ENCODE measurements at places on chromosomes 5 and 9.

- no peak for DNase-seq
Measured at GRCh38 chr9:112842555-112842954, 48.1 kb downstream of the SLC46A2 start.

GRCh38 chr9:37215830-37216229 is 95.5 kb downstream of the ZCCHC7 start:
- DNase-seq = no peak

DNA sequence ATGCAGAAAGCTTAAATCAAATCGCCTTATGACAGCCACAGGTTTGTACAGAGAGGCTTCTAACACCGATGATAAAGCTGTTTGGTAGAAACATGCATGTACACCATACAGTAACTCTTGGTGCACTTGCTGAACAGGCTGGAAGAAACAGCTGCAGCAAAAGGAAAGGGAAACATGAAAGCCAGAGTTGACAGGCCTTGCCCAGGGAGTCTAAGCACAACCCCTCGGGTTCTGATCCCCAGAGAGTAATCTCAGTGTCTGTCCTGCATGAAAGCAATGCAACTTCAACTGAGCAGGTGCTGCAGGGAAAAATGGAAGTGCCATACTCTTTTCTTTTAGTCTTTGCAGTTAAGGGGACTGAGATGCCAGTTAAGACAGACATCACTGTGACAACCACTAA is 419.9 kb downstream of the BNC2 start:
- no peak for DNase-seq

DNA sequence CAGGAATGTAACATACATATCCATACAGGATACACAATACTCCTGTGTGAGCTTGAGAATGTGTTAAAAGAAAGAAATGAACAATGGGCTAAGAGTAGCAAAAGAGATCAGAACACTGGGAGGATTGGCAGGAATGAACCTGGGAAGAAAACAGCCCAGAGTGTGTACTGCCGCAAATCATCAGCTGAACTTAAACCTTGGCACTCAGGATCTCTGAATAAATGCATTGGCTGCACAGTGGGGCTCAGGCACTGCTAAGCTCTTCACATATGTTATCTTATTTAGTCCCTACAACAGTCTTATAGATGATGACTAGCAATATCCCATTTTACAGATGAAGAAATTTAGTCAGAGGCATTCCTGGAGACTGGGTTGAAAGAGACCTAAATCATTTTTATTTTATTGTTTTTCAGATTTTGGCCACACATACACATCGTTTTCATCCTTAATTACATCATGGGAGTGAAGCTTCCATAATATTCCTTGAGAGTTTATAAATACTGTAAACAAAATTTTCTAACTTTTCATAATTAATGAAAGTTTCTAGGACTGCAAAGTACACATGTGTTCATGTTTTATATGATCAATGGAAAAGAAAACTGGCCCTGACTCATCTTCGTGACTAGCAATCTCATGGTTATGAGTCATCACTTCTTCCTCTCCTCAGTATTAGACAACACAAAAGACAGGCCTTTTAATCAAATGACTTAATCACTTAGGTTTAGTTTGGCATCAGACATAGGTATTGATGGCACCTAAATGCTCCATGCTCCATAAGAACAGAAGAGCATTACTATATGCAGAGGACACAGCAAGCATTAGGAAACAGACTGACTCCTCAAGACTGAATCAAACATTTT is 59.2 kb downstream of the CDH18 start:
- DNase-seq = no peak

DNA sequence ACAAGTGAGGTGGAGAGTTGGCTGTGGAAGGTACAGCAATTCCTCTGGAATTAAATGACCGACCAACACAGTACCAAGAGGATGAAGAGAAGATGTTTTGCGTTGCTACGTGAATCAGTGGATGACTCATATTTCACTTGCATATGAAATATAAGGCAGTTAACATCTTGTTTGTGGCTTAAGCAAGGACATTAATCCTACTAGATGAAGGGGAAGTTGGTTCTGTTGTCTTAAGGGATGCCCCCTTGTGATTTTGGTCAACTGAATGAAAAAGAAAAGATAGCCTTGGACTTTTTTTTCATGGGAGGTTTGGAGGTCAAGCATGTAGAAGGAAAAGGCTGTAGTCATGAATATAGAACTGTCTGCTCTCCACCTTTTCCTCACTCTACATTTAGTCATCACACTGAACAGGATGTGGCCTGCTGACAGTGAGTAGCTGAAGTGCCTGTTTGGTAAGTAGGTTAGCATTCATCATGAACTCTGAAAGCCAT is 33.9 kb downstream of the VLDLR start:
- peak; percentile 56 for DNase-seq

GRCh38 chr9:106025453-106025852 is 331.1 kb downstream of the TMEM38B start:
- no peak for DNase-seq

GRCh38 chr5:60207040-60207439 is 313.5 kb upstream of the PDE4D start:
- DNase-seq = no peak

- DNase-seq = no peak
Measured at GRCh38 chr5:149869411-149869821, 75.2 kb downstream of the PDE6A start.

- DNase-seq = no peak
Measured at GRCh38 chr5:125262782-125263181, 516.3 kb upstream of the ZNF608 start.

DNA sequence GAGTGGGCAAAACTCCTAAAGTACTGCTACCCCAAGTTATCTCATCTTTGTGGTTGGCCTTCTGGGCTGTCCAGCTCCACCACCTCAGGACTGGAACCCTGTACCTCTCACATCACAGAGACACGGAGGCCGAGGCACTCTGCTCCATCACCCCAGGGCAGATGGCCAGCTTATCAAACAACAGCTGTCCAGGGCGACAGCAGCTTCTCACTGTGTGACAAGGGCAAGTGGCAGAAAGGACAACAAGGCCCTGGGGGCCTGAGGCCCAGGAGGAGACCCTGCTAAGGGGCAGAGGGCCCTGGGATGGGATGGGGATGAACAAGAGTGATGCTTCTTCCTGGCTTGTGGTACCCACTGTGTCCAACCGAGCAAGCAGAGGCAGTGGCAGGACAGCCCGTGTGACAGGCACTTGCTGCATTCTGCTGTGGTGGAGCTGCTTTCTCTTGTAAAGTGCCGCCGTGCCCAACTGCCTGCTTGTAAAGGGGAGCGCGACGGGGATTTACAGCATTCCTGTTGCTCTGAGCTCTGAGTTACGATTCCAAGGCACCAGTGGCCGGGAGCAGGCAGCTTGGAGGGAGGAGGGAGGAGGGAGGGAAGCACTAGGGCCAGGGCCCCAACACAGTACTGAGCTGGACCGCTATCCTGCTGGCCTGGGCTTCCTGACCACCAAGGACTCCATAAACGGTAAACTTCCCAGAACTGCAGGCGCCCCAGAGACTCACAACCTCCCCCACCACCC is 71.2 kb downstream of the SHB start:
- no peak for DNase-seq

DNA sequence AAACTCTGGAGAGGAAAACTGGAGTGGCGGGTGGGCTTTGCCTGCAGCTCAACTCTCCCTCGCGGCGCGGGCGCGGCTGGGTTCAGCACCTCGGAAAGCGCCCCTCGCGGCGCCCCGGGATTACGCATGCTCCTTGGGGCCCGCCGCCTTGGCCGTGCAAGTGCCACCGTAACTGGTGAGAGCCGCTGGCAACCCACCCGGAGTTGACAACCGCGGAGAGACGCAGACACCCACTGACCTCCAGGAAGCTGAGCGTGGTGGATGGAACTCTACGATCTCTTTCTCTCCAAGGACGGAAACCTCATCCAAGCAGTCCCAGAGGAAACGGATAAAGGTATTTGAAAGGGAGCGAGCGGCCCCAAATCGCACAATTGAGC is 194 bp upstream of the RXFP3 start:
- peak; percentile 81 for DNase-seq

DNA sequence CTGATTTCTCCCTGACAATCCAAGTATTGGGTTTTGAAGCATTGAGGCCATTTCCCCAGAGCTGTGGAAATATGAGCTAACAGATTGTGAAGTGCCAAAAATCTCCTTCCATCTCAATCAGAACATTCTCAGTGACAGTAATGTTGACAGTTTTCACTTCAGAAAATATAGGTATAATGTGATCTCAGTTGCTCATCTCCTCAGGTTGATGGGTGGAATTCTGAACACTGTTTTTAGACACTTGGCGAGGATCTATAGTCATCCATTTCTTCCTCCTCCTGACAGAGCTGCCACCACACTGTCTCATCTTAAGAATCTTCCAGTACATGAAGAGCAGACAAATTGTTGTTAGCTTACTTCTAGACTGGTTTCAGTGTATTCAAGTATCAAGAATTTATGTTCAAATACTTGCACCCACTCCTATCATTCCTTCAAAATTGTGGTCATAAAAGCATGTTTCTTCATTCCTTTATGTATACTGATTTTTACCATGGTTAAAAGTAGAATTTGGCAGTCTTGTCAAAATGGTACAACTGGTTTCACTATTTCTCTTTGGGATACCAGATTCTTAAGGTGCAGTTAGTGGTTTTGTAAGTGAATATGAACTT is 199.7 kb upstream of the TLE4 start:
- DNase-seq = no peak

GRCh38 chr5:137605411-137605810 is 106.3 kb upstream of the SPOCK1 start:
- DNase-seq = peak; percentile 27

DNA sequence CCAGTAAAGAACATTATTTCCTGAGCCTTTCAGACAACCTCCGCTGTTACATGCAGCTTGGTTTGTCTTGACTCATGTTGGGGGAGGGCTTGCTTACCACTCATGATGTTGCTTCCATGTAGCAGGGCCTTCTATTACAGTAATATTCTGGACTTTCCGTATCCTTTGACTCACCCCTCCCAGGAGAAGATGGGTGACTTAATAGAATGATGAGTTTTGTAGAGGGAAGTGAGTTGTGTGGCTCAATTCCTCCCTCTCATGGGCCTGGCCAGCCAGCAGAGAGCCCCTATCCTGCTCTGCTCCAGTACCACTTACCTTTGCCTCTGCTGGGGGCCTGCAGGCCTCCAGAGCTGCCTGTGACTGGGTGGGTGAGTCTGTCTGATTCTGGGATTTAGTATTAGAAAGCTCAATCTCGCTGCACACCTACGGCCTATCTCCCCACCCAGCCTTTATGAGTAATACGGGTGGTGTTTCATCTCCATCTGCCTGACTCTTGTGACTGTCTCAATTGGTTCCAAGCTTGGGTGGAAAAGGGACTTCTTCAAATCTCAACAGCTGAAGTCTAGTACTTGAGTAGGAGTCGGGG is 52.6 kb upstream of the KLF9 start:
- peak; percentile 53 for DNase-seq

DNA sequence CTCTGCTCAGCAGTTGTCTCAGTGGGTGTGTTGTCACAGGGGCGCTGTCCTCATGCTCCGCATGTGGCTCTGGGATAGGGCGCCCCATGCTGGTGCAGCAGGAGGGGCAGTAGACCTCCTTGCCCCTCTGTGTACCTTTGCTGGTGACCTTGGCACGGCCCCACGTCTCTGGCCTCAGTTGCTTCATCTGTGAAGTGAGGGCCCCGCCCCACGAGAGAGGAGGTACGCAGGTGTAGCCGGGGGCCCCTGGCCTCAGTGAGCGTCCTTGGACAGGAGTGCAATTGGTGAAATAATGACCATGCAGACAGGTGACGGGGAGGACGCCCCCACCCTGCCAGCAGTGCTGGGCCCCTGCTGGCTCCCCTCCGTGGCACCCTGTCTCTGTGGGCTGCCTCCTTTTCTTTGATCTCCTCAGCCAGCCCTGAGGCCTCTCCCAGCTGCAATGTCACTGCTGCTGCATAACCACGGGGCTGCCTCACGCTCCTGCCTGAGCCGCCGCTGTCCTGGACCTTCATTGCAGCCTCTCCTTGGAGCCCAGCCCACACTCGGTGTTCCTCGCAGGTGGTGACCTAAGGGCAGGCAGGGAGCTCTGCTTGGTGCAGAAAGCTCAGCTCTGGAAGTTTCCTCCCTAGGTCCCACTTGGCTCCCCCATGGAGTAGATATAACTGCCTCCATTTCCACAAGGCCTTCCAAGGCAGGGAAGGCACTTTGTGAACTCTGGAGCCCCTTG is 57.3 kb downstream of the PHF2 start:
- no peak for DNase-seq

DNA sequence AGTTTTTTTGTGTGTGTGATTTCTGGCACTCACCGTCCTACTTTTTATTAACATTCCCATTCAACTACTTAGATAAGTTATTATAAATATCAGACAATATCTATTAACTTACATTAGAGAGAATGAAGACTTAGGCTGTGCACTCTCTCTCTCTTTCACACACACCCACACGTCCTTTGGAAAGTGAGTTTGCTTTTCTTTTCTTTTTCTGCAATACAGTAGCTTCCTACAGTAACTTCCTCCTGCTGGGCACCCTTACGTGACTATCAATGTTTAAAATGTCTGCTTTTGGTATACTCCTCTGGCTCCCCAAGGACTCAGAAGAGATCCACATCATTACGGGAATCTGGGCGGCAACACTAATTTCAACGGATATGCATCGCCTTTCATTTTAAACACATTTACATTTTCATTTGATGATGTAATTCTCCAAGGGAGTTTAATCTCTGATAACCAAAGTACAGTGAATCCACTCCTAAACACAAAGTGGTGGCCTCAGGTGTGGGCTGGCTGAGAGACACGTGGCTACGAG is 179.5 kb downstream of the MAPKAP1 start:
- no peak for DNase-seq

DNA sequence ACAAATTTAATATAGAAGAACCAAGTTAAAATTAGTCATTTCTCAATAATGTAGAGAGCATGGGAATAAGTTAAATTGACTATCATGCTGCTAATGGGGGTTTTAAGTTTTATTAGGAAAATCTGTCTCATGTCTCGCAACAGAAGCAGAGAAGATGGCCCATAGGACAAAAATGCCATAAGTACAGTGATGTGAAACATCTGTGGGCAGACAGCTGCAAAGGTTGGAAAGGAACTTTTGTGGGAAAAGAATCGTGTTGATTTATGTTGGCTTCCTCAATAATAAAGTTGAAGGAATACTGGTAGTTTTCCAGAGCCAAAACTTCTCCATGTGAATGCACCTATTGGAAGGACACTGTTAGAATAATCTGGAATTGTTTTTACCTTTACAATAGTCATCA is 44.8 kb downstream of the VCAN start:
- DNase-seq = no peak

GRCh38 chr5:170809551-170809950 is 26.0 kb downstream of the GABRP start:
- DNase-seq = peak; percentile 33

DNA sequence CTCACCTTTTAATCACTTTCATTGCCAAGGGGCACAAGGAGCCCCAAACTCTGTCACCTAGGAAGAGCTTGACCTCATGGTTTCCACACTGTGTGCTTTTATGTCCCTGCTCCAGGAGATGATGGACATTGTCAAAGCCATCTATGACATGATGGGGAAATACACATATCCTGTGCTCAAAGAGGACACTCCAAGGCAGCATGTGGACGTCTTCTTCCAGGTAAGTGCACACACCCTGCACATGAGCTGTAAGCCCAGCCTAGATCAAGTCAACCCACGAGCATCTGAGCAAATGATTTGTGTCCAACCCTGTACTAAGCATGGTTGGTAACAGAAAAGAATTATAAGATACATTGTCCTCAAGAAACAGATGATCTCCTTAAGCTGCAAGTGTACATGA is 50.8 kb upstream of the GABRP start:
- DNase-seq = no peak

Measured in hepatic stellate cell (primary cell).